ENCODE measurements at places on chromosomes 5 and 9.
A peak's percentile ranks its signal among the peaks of the same experiment; 100 is the strongest.

- no peak for DNase-seq
These were observed 247.5 kb downstream of the CD180 start for GRCh38 chr5:66949066-66949465.

GRCh38 chr9:95793924-95794828, 81.3 kb upstream of the ERCC6L2 start:
- DNase-seq: peak; percentile 36

- no peak for DNase-seq
These were observed 149.7 kb downstream of the CAAP1 start for GRCh38 chr9:26742828-26743476.

- DNase-seq: no peak
These were observed 11.6 kb downstream of the RPL37 start for GRCh38 chr5:40823459-40823858.

DNA sequence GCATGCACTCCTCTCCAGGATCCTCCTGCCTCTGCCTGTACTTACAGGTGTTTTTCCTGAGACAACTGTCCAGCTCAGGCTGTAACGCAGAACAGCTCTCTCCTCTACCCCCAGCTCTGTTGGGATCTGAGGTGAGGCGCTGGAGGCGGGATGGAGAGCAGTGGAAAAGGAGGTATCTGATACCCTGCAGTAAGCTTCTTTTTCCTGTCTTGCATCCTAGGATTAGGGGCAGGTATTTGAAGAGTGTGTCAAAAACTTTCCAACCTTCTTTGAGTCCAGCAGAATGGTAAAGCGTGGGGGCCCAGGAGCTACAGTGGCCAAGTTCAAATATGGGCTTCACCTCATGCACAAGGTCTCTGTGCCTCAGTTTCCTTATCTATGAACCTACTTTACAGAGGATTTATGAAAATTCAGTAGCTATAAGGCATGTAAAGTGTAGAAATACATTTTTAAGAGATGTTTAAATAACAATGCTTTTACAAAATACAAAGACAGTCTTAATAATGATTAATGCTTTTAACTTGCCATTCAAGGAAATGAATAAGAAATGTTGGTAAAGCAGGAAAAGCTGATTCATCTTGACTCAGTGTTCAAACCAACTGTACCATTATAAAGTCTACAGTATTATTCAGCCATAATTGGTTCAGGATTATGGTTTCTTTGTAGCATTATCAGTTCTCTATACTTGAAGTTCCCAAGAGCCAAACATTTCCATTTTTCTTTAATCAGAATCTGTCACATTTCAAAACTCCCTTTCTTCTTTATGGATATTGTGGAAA, 26.1 kb downstream of the MAP1B start:
- peak; percentile 53 for DNase-seq

GRCh38 chr9:75914883-75915452, 24.5 kb downstream of the PCSK5 start:
- DNase-seq: peak; percentile 28

DNA sequence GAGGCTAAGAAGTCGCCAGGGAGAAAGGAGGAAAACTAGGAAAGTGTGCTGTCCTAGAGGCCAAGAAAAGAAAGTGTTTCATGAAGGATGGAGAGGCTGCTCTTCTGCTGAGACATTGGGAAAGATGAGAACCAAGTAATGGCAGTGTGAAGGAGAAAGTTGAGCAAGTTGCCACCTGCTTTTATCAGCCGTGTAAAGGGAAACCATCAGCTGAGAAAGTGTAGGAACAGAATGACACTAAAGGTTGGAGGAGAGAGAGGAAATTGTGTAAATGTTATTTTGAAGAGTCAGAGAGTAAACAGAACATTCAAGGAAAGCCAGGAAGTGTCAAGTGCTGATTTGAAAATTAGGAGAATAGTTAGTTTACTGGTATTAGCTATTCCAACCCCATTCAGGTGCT, 125.0 kb downstream of the CEMIP2 start:
- DNase-seq: no peak

DNA sequence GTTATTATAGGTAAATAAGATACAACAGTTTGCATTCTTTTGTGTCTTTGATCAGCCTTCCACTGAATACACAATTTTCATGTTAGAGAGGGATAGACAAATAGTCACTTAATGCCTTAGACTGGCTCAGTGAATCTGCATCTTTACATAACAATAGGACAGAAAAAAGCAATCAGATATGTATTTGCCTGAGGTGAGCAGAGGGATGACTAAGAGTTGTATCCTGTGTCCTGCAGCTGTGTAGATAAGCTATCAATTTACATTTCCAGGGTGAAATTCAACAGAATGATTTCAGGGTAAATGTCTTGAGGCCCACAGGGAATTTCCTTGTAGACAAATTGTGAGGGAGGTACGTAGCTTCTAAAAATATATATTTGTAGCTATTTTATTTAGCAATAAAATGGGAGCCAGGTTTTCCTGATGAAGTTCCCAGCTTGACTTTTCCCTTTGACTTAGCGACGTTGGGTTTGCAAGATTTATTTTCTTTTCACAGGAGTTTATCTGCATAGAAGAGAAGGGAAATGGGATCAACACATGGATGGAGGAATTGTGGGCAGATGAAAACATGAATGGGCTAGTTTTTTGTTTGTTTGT, 586.1 kb upstream of the CDH6 start:
- DNase-seq: no peak

DNA sequence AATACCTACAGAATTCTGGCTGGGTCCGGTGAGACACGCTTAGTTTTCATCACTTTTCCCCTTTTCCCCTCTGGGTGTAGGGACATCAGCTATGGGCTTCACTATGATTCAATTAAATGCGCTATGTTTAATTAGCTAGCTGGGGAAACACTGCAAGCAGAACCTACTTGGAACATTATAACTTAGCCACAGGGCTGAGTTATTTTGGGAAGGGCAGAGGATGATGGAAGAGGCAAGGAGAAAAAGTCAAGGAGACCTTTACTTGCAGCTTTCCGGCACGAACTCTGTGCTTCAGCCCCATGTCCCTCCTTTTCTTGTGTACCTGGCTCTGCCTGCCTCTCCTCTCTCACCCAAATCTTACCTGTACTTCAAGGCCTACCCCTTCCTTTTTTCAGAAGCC, 62.8 kb downstream of the KIF4B start:
- DNase-seq: no peak
